ENCODE measurements at places on chromosomes 12 and 14.

GRCh38 chr14:69922198-69922597 is 43.0 kb downstream of the SMOC1 start:
- DNase-seq: no peak

DNA sequence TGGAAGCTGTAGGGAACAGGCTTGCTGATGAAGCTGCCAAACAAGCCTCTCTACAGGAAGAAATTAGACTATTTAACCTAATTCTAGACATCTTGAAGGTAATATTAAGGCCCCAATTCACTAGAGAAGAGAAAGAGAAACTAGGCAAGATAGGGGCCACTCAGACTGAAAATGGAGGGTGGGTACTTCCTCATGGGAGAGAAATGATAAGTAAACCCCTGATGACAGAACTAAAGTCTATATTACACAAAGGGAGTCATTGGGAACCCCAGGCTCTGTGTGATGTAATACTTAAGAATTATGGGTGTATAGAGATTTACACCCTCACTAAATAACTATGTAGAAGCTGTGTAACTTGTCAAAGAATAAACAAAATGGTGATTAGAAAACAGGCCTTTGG is 64.3 kb downstream of the APOBEC1 start:
- no peak for DNase-seq

- DNase-seq: no peak
Observed at GRCh38 chr12:48065041-48065440, 40.8 kb downstream of the SENP1 start.

DNA sequence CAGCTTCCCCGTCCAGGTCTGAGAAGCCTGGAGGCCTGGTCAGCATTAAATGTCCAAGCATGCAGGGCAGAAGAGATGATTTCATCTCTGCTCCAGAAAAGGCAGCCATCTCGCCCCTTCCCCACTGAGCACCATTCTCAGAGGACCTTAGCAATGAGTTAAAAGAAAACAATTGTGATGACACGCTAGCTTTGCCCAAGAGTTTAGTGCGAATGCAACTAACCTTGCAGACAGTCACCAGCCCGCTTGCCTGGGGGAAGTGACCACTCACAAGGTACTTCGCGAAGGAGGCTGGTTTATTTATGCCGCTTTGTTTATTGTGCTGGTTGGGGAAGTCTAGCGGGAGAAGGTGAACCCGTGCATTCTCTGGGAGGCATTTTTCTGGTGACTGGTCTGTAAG is 170.7 kb downstream of the RBM19 start:
- DNase-seq: no peak

- no peak for DNase-seq
Observed at GRCh38 chr14:48936362-48936761, 649.8 kb downstream of the RPS29 start.

GRCh38 chr12:19498099-19498498 is 58.8 kb downstream of the AEBP2 start:
- no peak for DNase-seq

DNA sequence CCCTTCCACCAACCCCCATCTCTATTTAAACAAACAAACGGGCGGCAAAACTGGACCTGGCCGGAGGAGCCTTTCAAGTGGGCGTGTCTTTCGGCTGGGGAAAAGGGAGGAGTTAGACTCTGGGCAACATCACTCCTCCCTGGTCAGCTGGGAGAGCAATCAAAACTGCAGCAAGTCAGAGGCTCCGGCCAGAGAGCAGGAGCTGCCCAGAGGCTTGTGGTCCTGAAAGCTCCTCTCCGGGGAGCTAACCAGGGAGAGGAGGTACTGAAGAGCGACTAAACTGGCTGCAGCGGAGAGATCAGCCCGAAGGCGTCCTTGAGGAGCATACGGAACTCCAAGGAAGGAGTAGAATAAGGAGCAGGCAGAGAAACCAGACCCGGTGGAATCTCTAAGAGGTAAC is at the start of gene NEUROD4:
NEUROD4 (plus strand) TSS at position 191 of the 400 bp plus-strand sequence. CDS start 6,466 bp downstream, outside the sequence.
- no peak for DNase-seq

GRCh38 chr14:68759017-68759560 is 33.8 kb downstream of the ZFP36L1 start:
- no peak for DNase-seq

DNA sequence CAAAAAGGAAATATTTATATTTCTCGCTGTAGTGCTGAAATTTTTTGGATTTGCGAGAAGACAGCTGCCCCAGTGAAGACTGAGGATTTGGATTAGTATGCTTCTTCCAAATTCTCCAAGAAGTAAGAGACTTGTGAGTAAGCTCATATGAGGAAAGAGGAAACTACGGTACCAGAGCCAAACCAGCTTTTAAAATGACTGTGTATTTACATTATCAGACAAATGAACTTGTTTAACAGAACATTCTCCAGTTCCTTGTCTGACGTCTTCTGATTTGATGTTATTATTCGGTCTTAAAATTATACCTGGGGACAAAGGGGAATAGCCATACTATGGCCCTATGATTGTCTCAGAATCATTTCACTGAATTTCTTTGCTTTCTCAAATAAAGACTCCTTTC is 8.0 kb downstream of the CLEC12B start:
- DNase-seq: no peak

DNA sequence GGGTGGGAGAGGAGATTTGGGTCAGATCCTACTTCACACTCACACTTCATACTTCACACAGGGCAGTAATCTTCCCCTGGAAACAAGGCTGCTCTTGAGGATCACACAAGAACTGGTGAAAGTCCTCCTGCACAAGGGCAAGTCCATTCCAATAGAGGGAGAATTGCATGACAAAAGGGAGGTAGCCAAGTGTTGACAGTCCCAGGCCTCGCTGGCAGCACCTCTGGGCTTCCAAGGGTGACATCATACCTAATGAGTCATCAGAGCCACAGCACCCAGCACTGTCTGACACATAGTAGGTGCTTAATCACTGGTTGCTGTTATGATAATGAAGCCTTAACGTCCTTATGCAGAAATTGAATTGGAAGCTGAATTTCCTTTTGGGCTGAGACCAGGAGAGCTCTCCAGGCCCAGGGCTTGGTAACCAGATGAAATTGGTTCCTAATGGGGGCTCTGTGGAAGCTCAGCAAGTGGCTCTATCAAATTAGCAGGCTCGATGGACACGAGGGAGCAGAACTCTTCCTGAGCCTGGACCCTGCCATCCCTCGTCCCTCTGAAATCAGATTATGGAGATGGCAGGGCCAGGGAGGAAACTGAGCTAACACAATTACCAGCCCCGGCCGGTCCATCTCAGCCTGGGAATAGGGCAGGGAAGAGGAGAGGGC is 58.8 kb upstream of the ACTN1 start:
- DNase-seq: no peak

DNA sequence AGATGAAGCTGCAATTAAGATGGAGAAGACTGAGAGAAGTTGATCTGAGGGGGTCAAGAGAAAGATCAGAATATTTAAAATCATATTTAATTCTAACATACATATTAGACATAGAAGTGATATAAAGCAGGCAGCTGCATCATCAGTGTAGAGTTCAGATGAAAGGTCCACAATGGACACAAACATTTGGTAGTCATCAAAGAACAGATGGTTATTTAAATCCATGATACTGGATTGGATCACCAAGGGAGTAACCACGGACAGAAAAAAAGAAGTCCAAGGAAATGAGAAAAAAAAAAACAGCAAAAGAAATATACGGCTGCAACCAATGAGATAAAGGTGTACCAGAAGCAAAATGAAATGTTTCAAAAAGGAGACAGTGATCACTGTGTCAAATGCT is 20.1 kb downstream of the NOVA1 start:
- no peak for DNase-seq

GRCh38 chr14:104739546-104740516 is 13.1 kb upstream of the SIVA1 start:
- DNase-seq: no peak

- no peak for DNase-seq
Observed at GRCh38 chr12:104422441-104422840, 34.3 kb upstream of the CHST11 start.

- DNase-seq: no peak
Observed at GRCh38 chr14:91027561-91027960, 32.9 kb downstream of the RPS6KA5 start.

DNA sequence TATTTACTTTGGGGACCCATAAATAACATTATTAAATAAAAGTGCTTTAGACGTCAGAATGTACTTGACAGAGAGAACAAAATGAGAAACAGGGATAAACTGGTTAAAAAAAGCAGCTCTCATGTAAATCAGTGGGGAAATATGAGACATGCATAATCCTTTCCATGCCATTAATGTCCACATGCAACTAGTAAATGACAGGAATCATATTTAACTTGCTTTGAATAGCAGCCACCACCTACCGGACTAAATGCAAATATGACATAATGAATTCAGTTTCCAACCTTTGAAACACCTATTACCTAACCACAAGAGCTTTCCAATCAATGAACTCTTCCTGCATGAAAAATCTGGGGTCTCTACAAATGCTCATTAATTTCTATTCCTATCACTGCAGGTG is 19.6 kb downstream of the FGD6 start:
- DNase-seq: no peak

GRCh38 chr12:70985850-70986249 is 65.3 kb upstream of the PTPRR start:
- DNase-seq: no peak

GRCh38 chr12:115273456-115273855 is 589.5 kb upstream of the TBX3 start:
- no peak for DNase-seq

- DNase-seq: no peak
Observed at GRCh38 chr12:117093431-117093830, 5.8 kb downstream of the TESC start.

DNA sequence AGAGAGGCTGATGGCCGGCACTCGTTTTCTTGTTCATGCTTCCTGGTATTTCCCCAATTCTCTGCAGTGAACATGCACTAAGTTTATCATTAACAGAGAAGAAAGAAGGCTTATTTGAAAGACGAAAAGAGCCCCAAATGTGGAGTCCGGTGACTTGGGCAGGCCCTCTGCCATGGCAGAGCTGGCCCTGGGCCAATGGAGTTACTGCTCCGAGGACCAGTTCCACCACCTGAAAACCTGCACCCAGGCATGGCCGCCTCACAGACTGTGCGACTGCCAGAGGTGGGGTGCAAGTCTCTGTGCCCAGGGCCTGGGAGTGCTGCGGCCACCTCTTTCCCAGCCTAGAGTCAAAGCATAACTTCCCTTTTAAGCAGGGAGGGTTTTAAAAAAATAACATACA is 24.9 kb downstream of the DEGS2 start:
- DNase-seq: no peak

- no peak for DNase-seq
Observed at GRCh38 chr14:103910984-103911383, 17.3 kb upstream of the TDRD9 start.

- no peak for DNase-seq
Observed at GRCh38 chr12:122311696-122312095, 45.4 kb upstream of the VPS33A start.

- no peak for DNase-seq
Observed at GRCh38 chr12:3227076-3227975, 150.1 kb downstream of the TSPAN9 start.

DNA sequence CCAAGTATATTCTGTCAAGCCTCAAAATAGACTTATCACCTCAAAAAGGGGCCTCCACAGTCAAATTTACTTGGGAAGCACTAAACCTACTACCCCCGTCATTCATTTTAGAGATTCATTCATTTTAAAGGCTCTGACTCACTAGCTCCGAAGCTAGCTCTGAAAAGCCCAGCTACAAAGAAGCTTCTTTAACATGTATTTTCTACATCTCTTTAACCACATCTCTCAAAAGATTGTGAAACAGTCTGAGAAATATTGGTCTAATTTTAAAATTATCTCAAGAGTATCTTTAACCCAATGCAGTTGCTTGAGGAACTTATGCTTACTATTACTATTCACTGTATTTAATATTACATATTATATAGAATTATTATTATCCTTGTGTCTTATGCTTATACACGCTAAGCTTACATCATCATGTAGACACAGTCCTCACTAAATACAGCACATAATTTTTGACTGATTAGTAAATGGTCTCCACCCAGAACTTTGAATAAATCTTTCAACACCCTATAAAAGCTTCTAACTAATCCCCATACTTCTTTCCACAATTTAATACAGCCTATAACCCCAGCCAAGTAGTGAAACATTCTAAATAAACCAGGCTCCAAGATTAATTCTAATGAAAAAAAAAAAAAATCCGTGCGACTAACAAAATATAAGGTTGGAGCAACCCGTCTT is 7.8 kb downstream of the NT5DC3 start:
- no peak for DNase-seq

DNA sequence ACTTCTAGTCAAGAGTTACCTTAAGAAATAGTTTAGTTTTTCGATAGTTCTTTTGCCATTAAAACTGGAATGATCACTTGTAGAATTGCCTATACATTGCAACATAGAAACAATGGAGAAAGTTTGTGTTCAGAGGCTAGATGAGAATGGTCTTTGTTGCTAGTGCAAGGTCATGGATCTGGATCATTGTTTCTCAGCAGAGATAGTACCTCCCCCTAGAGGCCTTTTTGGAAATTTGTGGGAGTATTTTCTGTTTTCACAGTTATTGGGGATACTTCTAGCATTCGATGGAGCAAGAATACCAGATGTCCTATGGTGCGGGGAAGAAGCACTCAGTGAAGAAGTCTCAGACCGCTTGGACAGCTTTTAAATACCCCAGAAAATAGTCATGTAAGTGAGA is 138.8 kb upstream of the HMGA2 start:
- DNase-seq: no peak

GRCh38 chr12:50985322-50985721 is 33.0 kb downstream of the HIGD1C start:
- no peak for DNase-seq

DNA sequence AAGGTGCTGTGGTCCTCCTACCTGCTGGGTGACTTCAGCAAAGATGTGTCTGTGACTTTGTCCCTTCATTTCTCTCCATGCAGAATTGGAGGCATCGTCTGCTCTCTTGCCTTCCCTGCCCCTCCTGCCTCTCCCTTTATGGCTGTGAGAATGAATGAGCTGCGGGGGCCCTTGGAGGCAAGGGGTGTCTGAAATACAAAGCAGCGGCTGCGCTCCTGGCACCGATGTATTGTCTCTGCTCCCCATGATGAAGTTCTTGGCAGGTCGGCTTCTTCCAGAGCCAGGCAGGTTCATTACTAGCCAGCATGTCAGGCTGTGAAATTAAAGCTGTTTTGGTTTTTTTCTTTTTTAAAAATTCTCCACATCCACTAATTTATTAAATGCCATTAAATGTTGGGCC is 194.5 kb downstream of the TSPAN9 start:
- DNase-seq: no peak

DNA sequence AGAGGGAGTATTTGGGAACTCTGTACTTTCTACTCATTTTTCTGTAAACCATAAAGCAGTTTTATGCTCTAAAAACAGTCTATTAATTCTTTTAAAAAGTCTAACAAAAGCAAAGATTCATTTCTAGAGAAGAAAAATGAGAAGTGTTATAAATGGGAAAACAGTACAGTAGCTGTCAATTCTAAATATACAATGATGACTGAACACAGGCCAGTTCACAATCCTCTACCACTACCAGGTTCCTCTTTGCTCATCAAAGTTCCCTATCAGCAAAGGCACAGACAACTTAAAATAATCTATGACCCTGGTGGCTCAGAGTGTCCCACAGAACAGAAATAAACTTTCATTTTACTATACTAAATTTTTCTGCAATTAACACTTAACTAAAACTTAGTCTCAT is 12.5 kb downstream of the NAA25 start:
- no peak for DNase-seq

Measured in NCI-H2081 treated with DMSO at 0.1 percent for 48 hours (cell line).